IPS DF 6.9 (cell line): ENCODE measurements at places on chromosomes 3 and 15.

DNA sequence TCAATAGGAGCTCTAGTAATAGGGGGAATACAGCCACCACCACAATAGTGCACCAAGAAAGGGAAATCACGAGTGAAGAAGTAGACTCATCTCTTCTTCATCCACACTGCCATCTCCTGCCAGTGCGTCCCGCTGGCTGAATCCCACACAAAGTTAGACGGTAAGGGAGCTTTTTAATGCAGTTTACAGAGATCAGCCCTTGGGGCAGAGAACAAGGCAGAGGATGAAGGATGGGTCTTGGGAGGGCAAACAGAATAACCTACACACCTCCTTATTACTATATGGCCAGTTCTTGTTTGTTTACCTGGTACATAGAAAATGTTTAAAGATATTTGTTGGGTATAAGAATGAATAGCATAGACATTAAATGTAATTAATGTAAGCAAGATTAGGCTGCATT lies 11.0 kb upstream of the DPH6 start:
- DNase-seq, result no peak

DNA sequence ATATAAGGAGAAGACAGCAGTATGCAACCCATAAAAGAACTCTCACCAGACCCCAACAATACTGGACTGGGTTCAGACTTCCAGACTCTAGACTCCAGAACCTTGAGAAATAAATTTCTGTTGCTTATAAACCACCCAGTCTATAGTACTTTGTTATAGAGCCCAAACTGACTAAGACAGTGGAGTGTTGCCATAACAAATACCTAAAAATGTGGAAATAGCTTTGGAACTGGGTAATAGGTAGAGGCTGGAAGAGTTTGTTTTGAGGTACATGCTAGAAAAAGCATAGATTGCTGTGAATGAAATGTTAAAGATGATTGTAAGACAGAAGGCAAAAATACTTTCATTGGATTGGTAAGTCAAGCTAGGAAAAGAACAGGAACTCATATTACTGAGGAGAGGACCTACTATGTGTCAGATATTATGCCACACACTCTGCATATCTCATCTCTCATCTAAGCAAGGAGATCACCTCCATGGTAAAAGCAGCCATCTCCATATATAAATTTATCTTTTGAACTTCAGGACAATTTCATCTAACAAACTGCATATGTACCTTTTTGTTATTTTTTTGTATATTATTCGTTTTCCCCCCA lies 67.4 kb upstream of the FNDC3B start:
- no peak for DNase-seq

DNA sequence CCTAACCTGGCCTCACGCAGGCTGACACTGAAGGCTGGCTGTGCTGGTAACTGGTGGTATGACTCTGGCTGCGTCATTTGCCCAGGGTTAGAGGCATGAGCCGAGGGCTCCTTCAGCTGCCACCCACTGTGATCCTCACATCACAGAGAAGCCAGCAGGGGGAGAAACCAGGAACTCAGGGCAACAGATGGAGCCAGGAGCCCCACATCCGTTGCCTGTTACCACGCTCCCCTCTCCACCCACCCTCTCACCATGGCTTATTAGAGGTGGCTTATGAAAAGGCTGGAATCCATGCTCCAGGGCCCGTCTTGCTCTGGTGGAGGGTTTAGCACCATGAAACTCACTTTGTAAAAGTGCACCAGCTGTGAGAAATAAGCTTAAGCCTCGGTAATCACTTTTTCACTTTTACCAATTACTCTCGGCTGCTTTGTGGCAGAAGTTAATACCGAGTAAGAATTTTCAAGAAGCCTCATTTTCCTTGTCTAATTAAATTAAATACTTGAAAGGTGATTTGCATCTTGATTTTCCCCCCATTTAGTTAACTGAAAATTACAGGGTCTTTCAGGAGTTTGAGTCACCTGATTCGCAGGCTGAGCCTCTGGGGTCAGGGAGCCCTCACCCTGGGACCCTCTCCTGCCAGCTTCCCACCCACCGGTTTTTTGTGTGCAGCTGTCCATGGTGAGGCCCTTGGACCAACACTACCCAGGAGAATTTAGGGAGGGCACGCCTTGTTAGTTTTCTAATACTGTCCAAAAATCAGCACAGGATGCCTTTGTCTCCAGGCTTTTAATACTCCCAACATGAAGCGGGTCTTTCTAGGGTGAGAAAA lies 60.9 kb downstream of the ASB7 start:
- DNase-seq, result peak; percentile 29

DNA sequence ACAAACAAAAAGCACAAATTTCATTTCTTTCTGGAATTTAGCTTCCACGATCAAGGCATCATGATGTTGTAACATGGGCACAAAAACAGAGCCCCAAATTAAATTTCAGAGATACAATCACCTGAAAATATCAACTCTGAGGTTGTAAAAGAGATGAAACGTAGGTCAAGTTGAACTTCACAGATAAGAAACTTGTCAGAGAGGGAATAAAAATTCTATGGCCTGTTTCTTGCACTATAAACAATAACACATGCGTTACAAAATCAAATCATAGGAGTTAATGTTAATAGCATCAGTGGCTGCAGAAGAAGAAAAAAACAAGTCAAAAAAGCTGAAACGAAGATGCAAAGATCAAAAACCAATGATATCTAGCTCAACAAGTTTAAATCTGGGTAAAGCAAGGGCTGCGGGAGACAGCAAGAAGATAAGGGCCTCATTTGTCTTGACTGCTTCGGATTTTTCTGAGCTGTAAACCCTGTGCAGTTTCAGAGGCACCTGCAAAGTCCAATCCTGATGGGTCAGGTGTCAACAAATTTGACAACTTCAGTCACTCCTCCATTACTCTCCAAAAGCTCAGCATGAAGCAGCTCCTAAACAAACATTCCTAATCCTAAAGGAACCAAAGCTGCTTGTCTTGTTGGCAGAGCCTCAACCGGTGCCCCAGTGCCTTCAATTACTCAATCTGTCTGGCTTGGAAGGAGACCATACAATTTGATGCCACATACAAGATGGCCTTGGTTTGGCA lies 219.8 kb downstream of the STT3B start:
- no peak for DNase-seq

DNA sequence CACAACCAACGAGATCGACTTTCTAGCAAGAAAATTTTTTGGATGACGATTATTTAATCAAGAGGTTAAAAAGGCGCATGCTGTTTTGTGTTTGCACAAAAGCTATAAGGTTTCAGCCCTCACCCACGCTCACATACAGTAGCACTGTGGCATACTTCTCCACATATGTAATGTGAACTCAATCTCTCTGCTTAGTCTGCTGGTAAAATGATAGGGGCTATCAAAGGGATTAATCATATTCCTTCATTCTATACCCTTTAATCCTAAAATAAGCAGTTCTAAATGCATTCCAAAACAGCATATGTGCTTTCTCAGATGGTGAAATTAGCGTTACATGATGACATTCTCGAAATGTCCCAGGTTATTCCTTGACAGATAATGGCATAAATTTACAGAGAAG lies 196.9 kb upstream of the PRICKLE2 start:
- DNase-seq, result no peak

GRCh38 chr15:42612367-42612912 lies 37.0 kb downstream of the STARD9 start:
- DNase-seq, result no peak

GRCh38 chr15:94400526-94401298 lies 169.4 kb downstream of the MCTP2 start:
- DNase-seq, result no peak

- no peak for DNase-seq
Observed at GRCh38 chr15:64052925-64053491, 6.7 kb upstream of the DAPK2 start.

DNA sequence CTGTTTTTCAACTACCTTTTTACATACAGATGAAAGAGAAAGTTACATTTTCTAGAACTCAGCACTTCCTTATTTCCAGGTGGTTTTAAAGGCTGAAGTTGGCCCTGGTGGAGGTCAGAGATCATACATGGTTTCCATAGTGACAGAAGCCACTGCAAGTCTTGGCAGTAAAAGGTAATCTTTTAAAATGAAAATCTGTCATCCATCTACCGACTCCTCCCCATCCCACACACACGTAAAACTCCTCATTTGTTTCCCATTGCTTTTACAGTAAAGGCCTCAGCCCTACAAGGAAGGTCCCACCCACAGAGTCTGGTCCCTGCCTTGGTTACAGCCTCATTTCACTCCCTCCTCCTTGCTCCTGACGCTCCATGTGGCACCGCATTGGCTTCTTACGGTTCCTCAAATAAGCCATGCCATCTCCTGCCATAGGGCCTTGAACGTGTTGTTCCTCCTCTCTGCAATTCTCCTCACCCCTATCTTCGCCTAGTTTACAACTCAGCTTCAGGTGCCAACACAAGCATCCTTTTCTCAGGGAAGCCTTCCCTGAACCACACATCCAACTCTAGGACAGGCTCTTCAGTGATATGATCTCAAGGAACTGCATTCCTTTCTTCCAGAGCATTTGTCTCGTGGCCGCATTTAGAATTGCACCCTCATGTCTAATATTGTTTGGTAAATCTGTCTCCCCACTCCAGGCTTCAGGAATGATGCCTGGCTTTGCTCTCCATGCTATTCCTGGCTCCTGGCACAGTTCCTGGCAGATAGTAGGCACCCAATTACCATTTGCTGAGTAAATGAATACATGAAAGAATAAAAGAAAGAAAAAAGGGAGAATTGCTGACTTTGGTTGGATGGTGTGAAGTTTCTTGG lies 2.6 kb downstream of the CYP19A1 start:
- no peak for DNase-seq

DNA sequence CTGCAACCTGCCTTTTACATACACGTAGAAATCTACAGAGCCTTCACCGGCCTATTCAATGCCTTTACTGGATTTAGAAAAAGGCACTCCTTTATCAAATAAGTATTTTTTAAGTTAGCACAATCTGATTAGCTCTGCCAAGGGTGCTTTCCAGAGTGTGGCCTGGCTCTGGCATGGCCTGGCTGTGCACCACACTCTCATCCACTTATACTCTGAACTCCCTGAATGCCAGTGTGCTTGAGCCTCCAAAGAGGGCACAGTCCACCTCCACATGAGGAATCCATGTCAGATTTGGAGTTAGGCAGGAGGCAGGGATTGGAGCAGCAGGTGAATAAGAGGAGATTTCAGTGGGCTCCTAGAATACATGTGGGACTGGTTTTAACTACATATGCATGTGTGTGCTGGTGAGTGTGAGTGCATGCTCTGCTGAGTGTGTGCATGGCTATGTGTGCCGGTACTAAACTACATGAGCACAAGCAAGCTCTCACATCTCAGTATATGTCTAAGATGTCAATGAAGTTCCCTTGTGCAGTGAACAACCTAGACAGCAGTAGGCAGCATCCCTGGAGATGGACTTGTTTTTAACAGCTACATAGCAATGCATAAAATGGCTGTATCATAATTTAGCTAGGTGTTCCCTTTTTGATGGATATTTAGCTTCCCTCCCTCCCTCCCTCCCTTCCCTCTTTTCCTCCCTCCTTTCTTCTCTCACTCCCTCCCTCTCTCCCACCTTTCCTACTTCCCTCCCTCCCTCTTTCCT lies 17.8 kb upstream of the ZFAND6 start:
- no peak for DNase-seq

DNA sequence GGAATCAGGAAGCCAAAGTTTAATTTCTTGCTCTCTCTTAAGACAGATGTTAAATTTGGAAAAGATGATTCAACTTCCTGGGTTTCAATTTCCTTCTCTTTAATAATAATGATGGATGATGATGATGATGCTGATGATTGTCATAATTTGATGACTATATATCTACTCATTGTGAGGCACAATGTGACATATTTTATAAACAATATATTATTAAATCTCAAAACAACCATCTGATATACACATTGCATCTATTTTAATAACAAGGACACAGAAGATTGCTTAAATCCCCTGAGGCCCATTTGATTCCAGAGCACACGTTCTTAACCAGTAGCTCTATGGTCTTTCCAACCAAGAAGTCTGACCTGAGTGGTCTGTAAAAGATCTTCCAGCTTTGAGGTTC lies 124.0 kb downstream of the CNTN6 start:
- no peak for DNase-seq

DNA sequence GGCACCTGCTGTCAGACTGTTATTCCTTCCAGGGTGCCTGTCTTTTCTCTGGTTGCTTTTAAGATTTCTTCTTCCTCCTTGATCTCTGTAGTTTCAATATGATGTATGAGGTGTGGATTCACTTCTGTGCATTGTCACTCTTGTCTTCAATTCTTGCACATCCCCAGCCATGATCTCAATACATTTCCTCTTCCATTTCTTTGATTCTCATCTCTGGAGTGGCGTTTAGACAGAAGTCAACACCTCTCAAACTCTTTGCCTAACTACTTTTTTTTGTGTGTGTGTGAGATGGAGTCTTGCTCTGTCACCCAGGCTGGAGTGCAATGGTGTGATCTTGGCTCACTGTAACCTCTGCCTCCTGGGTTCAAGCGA lies 224.4 kb upstream of the LYSMD4 start:
- no peak for DNase-seq

- no peak for DNase-seq
Observed at GRCh38 chr3:175573226-175573625, 714.1 kb downstream of the NAALADL2 start.

GRCh38 chr15:62641825-62642224 lies 400.7 kb upstream of the TPM1 start:
- no peak for DNase-seq

DNA sequence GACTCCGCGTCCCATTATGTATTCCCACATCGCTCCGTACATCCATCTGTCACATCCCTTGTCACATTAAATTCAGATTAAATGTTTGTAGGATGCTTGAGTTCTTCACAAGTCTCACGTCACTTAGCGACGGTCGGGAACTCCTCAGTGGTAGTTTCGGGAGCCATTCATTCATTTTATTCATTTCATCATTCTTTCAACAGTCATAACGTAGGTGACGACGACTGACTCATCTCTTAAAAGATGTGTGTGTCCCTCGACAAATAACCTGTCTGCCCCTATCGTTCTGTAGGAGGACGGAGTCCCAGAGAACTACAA lies 272 bp upstream of the SRPRB start:
- no peak for DNase-seq

- no peak for DNase-seq
Observed at GRCh38 chr3:31934866-31935265, 46.2 kb downstream of the OSBPL10 start.

GRCh38 chr15:78065284-78065872 lies 12.1 kb downstream of the TBC1D2B start:
- no peak for DNase-seq

DNA sequence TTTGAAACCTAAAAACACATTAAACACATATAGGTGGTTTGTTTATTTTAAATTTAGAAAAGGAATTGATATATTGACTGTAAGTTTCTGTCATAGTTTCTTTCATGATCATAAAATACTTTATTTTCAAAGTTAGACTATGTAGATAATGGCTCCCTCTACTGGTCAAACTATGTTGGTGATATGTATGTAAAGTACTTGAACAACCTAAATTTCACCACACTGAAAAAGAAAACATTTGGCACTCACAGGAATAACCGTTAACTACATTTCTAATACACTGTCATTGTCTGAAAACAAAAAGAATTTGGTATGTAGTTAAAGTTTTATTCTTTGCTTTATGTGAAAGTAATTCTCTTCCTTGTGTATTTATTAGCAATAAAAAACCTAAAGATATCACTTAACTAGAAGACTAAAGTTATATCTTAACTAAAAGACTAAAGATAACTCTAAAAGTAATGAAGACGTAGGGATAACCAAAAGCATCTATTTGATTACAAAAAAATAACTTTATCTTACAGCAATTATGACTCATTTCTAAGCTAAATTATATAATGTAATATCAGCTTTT lies 427.5 kb downstream of the VGLL3 start:
- DNase-seq, result no peak

- DNase-seq, result no peak
Observed at GRCh38 chr15:79310612-79310984, 314 bp upstream of the TMED3 start.

GRCh38 chr3:197270558-197271317 lies 27.7 kb downstream of the DLG1 start:
- no peak for DNase-seq

- no peak for DNase-seq
Observed at GRCh38 chr15:28165791-28166190, 66.7 kb upstream of the OCA2 start.
